ENCODE measurements at places on chromosomes 12 and 14.

DNA sequence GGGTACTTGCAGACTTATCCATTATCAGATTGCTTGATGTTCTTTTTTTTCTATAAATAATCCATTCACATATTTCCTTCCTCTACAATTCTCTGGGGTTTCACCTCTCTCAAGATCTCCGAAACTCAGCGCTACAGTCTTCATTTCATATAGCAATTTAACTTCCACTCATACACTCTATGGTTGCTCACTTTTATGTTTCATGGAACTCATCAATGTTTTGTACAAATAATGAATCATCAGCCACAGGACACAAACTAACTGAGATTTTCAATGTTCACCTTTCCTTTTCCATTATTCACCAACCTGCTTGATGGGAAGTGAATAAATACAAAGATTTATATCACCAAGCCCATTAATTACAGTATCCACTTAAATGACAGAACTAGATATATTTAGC is 534.7 kb downstream of the LRFN5 start:
- no peak for DNase-seq

GRCh38 chr12:12272869-12273268 is 6.0 kb upstream of the LRP6 start:
- no peak for DNase-seq

DNA sequence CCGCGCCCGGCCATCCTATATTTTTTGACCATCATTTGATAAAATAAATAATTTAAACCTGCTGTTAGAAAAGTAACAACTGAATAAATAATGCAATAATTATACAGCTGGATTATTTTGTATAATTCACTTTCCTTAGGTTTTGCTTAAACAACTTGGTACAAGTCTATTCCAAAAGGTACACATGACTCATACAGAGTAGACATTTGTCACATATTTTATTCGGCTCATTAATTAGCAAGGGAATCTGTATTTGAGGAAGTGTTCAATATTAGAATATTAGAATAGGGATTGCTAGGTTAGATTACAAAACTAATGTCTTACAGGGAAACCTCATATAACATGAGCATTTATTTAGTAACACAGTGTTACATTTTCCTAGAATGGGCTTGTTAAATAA is 48.7 kb downstream of the ATP2A2 start:
- DNase-seq = no peak

DNA sequence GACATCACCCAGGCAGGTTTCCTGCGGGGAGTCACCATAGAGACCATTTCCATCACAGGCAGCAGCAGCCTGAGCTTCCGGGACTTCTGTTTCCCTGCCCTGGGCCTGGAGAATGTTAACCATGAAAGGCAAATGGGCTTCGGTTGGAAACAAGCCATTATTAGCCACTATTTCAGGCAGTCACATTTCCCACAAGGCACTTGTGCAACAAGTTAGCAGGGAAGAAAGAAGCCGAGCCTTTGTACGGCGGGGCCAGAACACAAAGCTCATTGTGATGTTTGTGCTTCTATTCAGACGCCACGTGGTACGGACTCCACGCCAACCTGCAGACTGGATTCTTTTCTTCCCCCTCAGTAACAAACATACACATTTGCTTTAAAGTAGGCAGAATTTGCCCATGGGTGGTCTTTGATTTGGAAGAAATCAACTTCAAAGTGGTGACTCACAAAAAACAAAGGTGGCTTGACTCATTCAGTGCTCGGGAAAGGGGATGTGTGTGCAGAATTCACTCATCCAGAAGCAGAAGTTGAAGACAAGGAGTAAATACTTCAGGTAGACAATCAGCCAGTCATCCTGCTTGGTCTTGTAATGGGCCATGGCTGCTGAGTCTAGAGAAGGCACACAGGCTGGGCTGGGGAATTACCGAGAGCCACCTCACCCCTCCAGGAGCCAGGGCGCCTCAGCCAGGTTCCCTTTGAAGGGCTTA is 154.2 kb upstream of the PRMT8 start:
- no peak for DNase-seq

GRCh38 chr12:49533331-49533730 is 5.5 kb upstream of the KCNH3 start:
- peak; percentile 22 for DNase-seq

DNA sequence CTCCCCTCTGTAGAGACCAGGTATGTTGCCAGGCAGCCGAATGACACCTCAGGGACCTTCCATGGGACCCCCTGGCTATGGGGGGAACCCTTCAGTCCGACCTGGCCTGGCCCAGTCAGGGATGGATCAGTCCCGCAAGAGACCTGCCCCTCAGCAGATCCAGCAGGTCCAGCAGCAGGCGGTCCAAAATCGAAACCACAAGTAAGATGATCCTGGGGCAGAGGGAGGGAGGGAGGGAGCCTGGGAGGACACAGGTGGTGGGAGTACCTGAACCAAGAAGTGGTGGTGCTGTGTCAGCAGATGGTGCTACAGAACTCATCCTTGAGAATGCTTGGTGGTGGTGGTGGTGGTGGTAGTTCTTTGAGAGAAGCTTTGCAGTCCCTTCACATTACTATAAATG is 1.0 kb downstream of the SMARCD1 start:
- DNase-seq = no peak

GRCh38 chr12:108214486-108214885 is 85.4 kb downstream of the WSCD2 start:
- DNase-seq = no peak

DNA sequence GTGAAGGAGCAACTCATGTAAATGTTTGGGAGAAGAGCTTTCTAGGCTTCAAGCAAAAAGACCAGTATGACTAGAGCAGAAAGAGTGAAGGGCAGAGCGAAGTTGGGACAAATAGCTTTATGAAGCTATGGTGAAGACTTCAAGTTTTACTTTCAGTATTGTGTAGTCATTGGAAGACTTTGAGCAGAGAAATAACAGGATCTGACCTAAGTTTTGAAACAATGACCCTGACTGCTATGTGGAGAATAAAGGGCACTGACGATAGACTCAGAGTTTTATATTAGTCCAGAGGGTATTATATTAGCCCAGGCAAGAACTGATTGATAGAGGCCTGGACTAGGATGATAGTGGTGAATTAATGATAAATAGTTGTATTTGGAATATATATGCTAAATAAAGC is 187.3 kb downstream of the KTN1 start:
- no peak for DNase-seq

DNA sequence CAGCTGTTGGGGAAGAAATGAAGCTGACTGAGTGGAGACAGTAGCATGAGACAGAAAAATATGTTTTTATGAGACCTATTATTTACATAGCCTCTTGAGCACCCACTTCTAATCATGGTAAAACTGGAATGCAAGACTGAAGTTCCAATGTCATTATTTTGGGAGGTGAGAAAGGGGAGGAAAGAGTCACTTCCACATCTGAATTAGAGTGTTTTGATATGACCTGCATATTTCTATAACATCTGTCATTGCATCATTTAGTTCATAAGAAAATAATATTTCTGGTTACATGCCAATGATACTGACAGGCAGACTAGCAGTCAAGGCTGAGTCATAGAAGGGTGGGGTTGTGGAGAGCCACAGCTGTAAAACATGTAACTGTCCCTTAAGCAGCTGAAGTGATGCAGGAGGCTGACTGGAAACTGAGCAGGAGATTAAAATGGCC is 26.7 kb downstream of the NTN4 start:
- DNase-seq = no peak

- DNase-seq = no peak
Observed at GRCh38 chr12:66971816-66972215, 292.9 kb upstream of the GRIP1 start.

DNA sequence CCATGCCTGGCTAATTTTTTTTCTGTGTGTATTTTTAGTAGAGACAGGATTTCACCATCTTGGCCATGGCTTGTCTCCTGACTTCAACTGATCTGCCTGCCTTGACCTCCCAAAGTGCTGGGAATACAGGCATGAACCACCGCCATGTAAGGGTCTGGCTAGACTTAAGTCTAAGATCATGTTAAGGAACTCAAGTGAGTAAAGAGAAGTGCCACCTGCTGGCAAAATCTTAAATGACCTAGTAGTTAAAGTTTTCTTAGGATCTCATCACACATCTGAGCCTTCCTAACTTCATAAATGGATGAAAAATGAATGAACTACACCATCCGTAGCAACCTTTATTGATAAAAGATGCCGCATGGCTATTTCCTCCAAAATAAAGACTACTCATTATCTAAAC is 1.7 kb upstream of the C12orf56 start:
- DNase-seq = no peak

DNA sequence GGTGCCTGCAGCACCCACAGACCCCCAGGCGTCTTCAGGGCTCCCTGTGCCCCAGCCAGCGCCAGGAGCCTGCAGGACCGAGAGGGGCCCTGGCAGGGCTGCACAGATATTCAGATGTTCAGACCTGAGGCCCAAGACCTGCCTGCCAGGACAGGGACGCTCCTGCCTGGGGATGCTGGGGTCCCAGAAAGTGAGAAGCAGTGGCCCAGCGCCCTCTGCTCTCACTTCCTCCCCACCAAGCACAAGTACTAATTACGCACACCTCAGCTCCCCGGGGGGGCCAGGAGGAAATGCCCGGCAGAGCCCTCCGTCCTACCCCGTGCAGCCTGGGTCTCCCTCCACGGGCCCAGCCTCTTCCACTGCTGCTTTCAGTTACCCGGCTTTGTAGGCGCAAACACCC is 28.8 kb upstream of the INF2 start:
- no peak for DNase-seq

DNA sequence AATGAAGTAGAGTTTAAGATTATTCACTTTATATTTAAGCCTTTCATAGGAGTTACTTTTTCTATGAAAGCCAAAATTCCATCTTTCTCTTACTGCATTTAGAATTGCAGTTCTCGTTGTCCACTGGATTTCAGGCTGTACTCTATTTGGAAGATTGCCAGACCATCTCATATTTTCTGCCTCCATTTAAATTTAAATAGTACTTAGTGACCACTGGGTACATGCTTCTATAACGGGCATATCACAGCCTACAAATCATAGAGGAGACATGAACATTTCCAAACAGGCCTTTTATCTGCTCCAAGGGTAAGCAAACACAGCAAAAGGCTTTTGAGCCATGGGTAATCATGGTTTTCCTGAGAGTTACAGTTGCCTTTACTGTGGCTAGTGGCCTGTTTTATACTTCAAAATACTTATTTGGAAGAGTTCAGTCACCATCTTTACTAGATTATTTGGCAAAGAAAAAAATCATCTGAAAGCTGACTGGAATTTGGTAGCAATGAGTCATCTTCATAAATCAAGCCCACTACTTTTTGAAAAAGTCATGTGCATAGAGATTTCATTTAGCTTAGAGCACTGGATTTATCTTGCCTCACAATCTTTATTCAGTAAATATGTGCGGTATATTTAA is 15.7 kb downstream of the ANO6 start:
- DNase-seq = no peak

Data from NCI-H748 treated with DMSO at 0.1 percent for 48 hours (cell line).